ENCODE measurements at places on chromosomes 3 and 15. TPM values are rescaled to one million over a fixed set of nuclear protein-coding genes. Genes with fewer than 3 reads are reported as not detected.

Gene NDN
- 158 TPM for total RNA-seq

GRCh38 chr3:138440121-138440521 lies 5.7 kb downstream of the ESYT3 start:
- DNase-seq, result peak; percentile 60

DNA sequence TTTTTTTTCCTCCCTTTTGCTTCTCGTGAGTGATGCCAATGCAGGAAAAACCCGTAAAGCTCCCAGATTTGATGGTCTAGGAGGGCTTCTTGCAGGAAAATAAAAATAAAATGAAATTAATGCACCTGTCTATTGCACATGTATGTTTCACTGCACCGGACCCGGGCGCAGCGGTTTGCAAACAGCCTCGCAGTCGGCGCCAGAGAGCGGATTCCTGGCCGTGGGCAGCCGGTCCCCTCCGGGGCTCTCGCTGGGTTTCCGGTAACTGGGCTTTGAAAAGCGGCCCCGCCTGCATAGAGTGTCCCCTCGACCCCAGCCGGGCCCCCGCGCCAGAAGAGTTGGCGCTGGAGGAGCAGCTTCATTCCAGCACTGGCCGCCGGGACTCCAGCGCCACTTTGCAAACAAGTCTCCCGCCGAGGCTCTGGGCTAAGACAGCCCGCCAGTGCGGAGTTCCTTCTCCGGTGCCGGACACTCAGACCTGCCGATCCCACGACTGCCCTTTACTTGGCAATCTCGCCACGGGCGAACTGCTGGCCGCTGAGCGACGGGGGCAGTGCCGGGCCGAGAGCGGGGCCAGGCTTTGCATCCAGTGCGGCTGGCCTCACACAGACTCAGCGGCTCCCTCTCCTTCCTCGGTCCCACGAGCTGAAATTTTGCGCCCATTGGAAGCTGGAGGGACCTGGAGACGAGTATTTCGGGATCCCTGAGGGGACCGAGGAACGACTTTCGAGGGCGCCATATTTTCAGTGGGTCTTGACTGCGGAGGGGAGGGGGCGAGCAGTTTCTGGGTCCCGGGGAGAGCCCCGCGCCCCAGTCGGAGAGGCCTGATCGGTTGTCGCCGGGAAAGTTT lies 225.9 kb upstream of the C2CD4B start:
- DNase-seq, result peak; percentile 44

Gene TFRC
- total RNA-seq, result 212 TPM

Gene GRAMD2A
- total RNA-seq, result 0.77 TPM

DNA sequence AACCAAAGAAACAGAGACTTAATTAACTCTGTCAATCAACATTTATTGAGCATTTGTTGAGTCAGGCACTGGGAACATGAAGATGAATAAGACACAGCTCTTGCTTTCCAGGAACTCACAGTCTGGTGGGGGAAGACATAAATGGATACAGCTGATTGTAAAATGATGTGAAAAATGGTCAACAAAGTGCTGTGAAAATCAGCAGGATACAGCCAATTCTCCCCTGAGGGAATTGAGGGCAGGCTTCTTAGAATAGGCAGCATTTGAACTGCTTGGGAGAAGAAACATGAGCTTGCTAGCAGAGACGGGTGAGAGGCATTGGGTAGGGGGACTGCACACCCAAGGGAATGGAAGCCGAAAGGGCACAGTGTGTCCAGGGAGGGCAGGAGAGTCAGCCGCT lies 41.1 kb downstream of the MFSD1 start:
- no peak for DNase-seq

- no peak for DNase-seq
Measured at GRCh38 chr3:83941990-83942745, 1016.6 kb upstream of the CADM2 start.

Gene ST6GAL1
- 5.9 TPM for total RNA-seq

GRCh38 chr3:183114384-183115178 lies 15.3 kb upstream of the MCCC1 start:
- no peak for DNase-seq

GRCh38 chr3:99663977-99664376 lies 25.6 kb downstream of the COL8A1 start:
- DNase-seq, result no peak

DNA sequence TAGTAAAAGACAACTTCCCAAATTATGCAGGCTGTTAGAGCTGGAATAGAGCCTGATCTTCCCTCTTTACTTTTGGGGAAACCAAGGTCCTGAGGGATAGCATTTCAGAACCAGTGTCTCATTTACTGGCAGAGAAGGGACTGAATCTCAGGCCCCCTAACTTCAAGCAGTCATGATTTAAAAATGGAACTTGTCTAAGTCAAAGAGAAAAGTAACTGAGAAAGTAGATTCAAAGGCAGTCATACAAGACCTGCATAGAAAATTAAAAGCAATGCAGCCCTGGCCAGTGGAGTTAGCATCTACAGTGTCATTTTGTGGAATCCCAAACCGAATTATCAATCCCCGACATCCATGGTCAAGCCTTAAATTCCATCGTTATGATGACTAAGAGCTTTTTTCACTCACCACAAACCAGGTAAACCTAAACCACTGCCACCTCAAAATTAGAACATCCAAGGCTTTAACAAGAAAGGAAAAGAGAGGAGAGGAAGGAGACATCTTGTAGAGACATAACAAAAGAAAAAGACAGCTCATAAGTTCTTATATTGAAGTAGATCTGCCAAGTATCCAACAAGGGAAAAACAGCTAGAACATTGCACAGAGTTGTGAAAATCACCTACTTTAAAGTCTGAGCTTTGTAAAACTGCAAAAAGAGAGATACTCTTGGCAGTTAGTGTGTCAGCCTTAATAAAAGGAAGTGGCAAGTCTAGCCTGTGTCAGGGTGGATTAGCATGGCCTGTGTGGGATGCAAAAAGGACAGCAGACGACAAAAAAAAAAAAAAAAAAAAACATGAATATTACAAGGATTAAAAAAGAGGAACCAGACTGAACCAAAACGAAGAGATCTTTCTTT lies 54.1 kb upstream of the CCR2 start:
- no peak for DNase-seq

DNA sequence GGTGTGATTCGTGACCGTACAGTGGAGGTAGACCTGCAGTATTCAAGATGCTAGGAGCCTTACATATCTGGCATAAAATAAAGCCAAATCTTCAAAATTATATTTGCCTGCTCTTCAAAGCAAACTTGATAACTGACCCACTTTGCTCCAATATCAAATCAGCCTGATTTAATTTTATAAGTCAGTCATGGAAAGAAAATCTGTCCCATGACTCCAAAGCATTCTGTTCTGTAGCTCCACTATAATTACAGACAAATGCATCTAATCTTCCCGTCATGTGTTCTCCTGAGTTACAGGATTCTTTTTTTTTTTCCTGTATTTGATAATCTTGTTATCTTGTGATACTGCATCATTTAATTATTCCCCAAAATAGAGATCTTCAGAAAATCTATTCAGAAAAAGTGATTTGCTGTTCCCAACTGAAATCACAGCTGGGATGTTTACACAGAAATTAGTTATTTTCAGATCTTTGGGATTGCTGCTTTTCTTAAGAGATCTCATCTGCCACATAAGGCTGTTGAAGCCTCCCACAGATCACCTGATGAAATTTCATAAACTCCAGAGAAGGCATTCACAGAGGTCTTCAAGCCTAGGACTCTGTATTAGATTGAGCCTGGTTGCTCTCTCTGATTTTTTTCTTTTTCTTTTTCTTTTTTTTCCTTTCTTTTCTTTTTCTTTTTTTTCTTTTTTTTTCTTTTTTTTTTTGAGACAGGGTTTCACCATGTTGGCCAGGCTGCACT lies 27.2 kb downstream of the TIMP4 start:
- DNase-seq, result no peak

GRCh38 chr3:129958755-129959154 lies 15.8 kb upstream of the TRH start:
- no peak for DNase-seq

Gene CNTN3
- total RNA-seq, result 0.09 TPM

DNA sequence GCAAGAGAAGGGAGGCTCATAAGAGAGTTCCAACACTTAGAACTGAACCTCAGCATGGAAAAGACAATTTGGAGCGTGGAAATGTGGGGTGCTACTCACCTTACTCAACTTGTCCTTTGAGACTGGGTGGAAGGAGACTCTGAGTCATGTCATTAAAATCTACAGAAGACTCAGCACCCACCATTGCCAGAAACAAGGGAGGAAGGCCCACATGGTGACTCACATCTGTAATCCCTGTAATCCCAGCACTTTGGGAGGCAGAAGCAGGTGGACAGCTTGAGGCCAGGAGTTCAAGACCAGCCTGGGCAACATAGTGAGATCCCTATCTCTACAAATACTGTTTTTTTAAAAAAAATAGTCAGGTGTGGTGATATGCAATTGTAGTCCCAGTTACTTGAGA lies 161.9 kb upstream of the UBE3A start:
- peak; percentile 23 for DNase-seq
